ENCODE measurements at places on chromosomes 6 and 20.

- DNase-seq = no peak
- H3K4me1 ChIP-seq = peaks cover 16% of the 10 kb centered on the region
- H3K27ac ChIP-seq = no peak overlapping the region
- H3K27me3 ChIP-seq = no peaks in the 10 kb centered on the region
- H3K36me3 ChIP-seq = no peaks in the 10 kb centered on the region
These were observed 9.5 kb upstream of the ADGRG6 start for GRCh38 chr6:142292166-142292924.

- DNase-seq = peak; percentile 79
- peak overlapping the region; percentile 65 for H3K4me3 ChIP-seq
- peaks cover 12% of the 10 kb centered on the region for H3K27me3 ChIP-seq
- no peaks in the 10 kb centered on the region for H3K36me3 ChIP-seq
- no peak overlapping the region for H3K27ac ChIP-seq
These were observed 54.4 kb downstream of the GOPC start for GRCh38 chr6:117547688-117548621.

- DNase-seq = no peak
- H3K27me3 ChIP-seq = no peaks in the 10 kb centered on the region
- H3K36me3 ChIP-seq = peaks cover 9% of the 10 kb centered on the region
- H3K27ac ChIP-seq = no peak overlapping the region
These were observed 329.8 kb downstream of the KIF16B start for GRCh38 chr20:16243470-16243869.

DNA sequence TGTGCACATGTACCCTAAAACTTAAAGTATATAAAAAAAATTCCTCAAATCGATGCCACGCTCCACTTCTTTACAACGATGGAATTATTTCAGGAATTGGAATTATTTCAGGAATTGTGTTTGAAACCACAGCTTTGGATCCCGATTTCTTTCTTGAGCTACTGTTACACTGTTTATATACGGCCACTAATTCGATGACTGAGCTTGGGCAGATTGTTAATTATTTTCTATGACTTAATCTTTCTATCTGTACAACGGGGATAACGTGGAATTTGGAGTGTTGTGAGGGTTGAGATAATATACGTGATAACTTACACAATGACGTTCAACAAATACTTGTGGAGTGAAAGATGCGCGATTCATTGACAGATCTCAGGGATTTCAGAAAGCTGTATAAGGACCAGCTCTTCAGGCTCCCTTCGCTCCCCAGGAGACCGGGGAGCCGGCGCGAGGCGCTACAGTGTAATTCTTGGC lies 171.3 kb downstream of the SLC16A10 start:
- H3K27ac ChIP-seq = peak overlapping the region; percentile 33
- peak overlapping the region; percentile 74 for H3K4me3 ChIP-seq
- DNase-seq = no peak
- H3K36me3 ChIP-seq = peaks cover 4% of the 10 kb centered on the region

DNA sequence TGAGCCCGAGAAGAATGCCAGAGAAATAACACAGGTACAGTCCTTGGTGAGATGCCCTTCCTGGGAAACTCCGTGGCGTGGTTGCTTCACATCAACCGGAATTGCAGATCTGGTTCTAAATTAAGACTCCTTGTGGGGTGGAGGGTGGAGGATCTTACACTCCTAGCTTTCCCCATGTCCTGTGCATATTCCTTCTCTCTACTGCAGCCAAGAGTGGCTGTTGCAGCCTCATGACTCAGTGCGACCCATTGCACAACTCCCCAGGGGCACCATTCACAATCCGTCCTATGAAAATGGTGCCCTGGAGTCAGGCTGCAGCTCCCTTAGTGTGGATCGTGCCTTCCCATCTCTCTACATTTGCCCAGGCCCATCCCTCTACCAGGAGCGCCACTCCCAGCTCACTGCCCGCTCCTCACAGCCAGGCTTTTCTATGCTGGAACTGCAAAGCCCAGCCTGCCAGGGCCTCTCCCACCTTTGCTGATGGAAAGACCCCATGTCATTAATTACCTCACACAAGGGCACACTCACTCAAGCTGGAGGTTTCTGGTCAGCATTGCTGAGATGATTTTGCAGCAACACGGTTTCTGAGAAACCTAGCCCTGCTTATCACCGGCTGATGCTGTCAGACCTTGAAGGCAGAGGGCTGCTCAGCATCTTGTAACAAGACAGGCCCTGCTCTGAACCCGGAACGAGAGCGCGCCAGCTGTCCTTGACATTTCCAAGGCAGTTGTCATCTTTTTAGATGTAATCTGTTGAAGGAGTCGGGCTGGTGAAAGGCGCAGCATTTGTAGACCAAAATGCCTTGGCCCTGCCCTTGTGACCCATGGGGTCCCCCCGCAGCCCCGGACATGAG lies 39.7 kb downstream of the SIRPA start:
- peaks cover 8% of the 10 kb centered on the region for H3K4me1 ChIP-seq
- H3K27ac ChIP-seq = no peak overlapping the region
- H3K27me3 ChIP-seq = no peaks in the 10 kb centered on the region
- no peak for DNase-seq
- H3K4me3 ChIP-seq = no peak overlapping the region

DNA sequence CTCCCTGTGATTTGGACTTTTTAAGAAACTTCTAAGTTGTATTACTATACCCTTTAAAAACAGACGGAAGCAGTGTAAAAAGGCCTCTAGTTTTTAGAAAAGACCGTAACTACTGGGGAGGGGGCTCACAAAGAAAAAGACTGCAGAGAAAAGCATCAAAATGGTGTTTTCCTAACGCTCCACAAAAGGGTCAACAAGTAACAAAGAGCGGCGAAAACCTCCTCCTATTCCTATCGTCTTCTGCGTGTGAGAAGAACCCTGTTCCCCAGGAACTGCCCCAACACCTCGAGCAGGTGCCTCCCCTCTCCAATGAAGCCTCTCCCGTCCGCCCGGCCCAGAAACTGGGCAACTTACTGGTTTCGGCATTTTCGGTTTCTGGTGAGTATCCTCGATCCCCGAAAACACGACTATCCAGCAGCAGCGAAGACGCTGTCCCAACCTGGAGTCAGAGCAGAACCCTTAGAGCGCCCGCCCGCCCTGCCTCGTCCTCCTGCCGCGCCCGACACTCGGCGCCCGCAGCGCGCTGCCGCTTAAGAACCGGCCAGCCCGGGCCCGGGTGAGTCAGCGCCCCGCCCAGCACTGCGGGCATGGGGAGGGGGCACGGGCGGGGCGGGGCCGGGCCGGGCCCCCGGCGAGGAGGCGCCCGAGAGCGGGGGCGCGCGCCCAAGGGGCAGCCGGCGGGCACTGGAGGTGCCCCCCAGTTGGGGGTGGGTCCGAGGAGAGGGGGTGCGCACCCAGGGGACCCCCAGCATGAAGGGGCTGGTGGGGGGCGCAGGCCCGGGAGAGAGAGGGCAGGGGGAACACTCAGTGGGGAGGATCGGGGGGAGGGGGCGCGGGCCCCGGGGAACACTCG lies 1.2 kb downstream of the EZR start:
- peaks cover 49% of the 10 kb centered on the region for H3K4me1 ChIP-seq
- peak overlapping the region; percentile 99 for H3K27ac ChIP-seq
- H3K27me3 ChIP-seq = peaks cover 16% of the 10 kb centered on the region
- H3K4me3 ChIP-seq = peak overlapping the region; percentile 95
- peaks cover 58% of the 10 kb centered on the region for H3K36me3 ChIP-seq

GRCh38 chr6:167739721-167740475 lies 86.8 kb upstream of the AFDN start:
- DNase-seq = no peak
- no peaks in the 10 kb centered on the region for H3K36me3 ChIP-seq
- H3K27ac ChIP-seq = no peak overlapping the region
- no peaks in the 10 kb centered on the region for H3K27me3 ChIP-seq

DNA sequence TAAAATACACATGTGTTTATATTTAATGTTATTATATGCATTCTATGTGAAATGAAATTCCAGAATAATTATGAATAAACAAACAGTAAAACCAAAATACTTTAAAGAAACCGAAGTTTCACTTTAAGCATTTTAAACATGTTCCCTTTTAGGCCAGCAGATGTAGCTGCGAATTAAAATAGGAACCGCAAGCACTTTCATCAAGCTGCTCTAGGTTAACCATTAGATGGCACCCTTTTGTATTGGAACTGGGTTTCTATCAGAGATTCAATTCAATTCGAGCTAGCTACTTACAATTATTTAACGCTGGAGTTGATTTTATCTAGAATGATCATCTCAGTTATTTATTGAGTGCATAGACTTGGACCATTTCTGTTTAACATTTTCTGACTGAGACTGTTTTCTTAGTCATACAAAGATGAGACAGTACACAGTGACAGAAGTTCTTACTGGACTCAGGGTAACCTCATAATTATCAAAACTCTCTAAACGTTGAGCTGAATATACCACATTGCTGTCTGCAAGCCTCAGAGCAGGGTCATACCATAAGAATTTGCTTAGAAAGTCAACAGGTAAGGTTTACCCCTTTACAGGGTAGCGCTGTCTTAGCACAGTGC lies 8.5 kb downstream of the TMEM242 start:
- H3K27ac ChIP-seq = no peak overlapping the region
- no peaks in the 10 kb centered on the region for H3K4me1 ChIP-seq
- no peaks in the 10 kb centered on the region for H3K27me3 ChIP-seq
- peaks cover 49% of the 10 kb centered on the region for H3K36me3 ChIP-seq
- H3K4me3 ChIP-seq = no peak overlapping the region

- H3K27me3 ChIP-seq = no peaks in the 10 kb centered on the region
- DNase-seq = no peak
- no peak overlapping the region for H3K27ac ChIP-seq
These were observed 26.6 kb downstream of the NOL4L start for GRCh38 chr20:32558526-32558925.

DNA sequence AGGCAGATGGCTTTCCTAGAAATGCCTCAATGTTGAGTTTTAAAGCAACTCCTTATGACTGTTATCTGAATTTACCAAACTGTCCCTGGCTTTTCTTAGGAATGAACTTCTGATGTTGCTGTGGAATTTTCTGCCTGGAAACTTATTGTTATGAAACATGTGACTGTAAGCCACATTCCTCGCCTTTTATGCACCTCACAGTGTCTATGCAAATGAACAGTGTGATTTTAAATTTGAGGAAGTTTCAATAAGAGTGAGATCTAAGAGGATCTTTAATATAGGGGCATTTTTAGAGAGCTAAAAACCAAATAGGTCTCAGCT lies 2.4 kb upstream of the CCR6 start:
- H3K36me3 ChIP-seq = peaks cover 13% of the 10 kb centered on the region
- H3K27me3 ChIP-seq = no peaks in the 10 kb centered on the region
- peaks cover 17% of the 10 kb centered on the region for H3K4me1 ChIP-seq
- no peak overlapping the region for H3K27ac ChIP-seq
- H3K4me3 ChIP-seq = no peak overlapping the region
- no peak for DNase-seq

GRCh38 chr6:35299674-35300073 lies 2.1 kb downstream of the DEF6 start:
- H3K4me3 ChIP-seq = no peak overlapping the region
- H3K27me3 ChIP-seq = 0 out of 2 replicates have a peak, but pooled peaks cover 4% of the 10 kb centered on the region
- no peak for DNase-seq
- H3K36me3 ChIP-seq = peaks cover 3% of the 10 kb centered on the region
- H3K27ac ChIP-seq = no peak overlapping the region
- peaks cover 39% of the 10 kb centered on the region for H3K4me1 ChIP-seq

DNA sequence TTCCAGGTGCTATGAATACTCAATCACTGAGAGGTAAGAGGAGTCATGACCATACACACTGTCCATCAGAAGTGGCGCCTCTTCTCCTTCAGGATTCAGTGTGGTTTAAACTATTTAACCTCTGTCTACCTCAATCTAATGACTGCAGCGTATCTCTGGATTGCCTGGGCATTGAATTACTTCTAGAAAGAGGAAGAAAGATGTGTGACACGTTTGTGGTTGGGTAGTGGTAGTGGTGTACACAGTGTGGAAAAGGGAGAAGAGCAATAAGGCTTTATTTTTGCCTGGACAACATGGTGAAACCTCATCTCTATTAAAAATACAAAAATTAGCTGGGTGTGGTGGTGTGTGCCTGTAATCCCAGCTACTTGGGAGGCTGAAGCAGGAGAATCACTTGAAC lies 38.0 kb upstream of the ECHDC1 start:
- DNase-seq = no peak
- no peaks in the 10 kb centered on the region for H3K4me1 ChIP-seq
- peaks cover 4% of the 10 kb centered on the region for H3K36me3 ChIP-seq
- H3K27ac ChIP-seq = no peak overlapping the region
- H3K4me3 ChIP-seq = no peak overlapping the region
- no peaks in the 10 kb centered on the region for H3K27me3 ChIP-seq

GRCh38 chr20:31811198-31811597 lies 8.0 kb upstream of the MYLK2 start:
- H3K27ac ChIP-seq = no peak overlapping the region
- peaks cover 5% of the 10 kb centered on the region for H3K4me1 ChIP-seq
- no peak overlapping the region for H3K4me3 ChIP-seq
- no peaks in the 10 kb centered on the region for H3K27me3 ChIP-seq
- no peak for DNase-seq

DNA sequence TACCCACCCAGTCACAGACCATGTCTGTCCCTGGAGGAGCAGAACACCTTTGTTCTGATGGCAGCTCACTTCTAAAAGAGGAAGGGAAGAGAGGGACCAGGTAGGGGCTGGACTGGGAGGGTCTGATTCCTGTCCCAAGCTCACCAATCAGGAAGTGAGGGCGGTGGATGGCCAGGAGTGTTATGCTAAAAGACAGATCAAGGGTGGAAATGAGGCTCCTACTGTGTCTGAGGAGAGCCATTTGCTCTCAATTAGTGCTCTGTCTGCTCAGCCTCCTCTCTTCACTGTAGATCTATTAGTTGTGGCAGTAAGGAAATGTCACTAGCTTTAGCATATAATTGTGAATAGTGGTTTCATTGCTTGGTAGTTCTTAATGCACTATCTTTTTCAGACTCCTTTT lies 72.5 kb downstream of the ARMC2 start:
- peaks cover 63% of the 10 kb centered on the region for H3K4me1 ChIP-seq
- H3K27me3 ChIP-seq = peaks cover 3% of the 10 kb centered on the region
- peak overlapping the region; percentile 90 for H3K27ac ChIP-seq
- peak; percentile 59 for DNase-seq

GRCh38 chr6:45212976-45213375 lies 115.2 kb upstream of the RUNX2 start:
- peaks cover 29% of the 10 kb centered on the region for H3K36me3 ChIP-seq
- H3K4me1 ChIP-seq = peaks cover 25% of the 10 kb centered on the region
- no peak for DNase-seq
- H3K4me3 ChIP-seq = no peak overlapping the region
- peak overlapping the region; percentile 67 for H3K27ac ChIP-seq

GRCh38 chr20:18743665-18744440 lies 69.7 kb upstream of the SCP2D1 start:
- H3K4me1 ChIP-seq = peaks cover 16% of the 10 kb centered on the region
- no peak overlapping the region for H3K27ac ChIP-seq
- H3K36me3 ChIP-seq = peaks cover 4% of the 10 kb centered on the region

- DNase-seq = no peak
- H3K36me3 ChIP-seq = no peaks in the 10 kb centered on the region
- H3K27me3 ChIP-seq = peaks cover 5% of the 10 kb centered on the region
- no peak overlapping the region for H3K4me3 ChIP-seq
- no peak overlapping the region for H3K27ac ChIP-seq
These were observed 48.1 kb downstream of the NKX2-2 start for GRCh38 chr20:21465799-21466198.

DNA sequence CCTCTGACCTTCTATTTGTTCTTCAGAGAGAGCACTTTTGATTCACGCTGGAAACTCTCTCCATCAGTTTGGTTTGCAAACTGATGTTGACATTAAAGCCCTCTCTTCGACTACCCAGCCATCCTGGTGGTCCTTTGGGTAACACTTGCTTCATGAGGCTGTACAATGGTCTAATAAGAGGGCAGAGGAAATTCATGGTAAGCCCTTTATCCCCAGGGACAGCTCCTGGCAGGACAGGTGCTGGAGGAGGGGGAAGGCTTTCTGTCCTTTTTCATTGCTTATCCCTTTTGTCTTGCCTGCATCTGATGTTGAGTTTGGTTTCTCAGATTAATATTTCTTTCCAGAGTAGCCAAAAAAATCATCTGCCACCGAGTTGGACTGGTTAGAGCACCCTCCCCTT lies 52.1 kb upstream of the CD93 start:
- no peaks in the 10 kb centered on the region for H3K4me1 ChIP-seq
- DNase-seq = no peak

All from WTC11 (cell line).